ENCODE measurements at places on chromosomes 4 and X. TPM values are rescaled to one million over a fixed set of nuclear protein-coding genes. Genes with fewer than 3 reads are reported as not detected.

GAGE1 gene
- not detected for total RNA-seq

ADGRG2 gene
- not detected for total RNA-seq

SPANXN3 gene
- total RNA-seq: not detected

ADH6 gene
- not detected for total RNA-seq

SMIM14 gene
- 12.6 TPM for total RNA-seq

MAGEC2 gene
- not detected for total RNA-seq

SLC4A4 gene
- not detected for total RNA-seq
